ENCODE measurements at places on chromosomes 5 and 9.
A peak's percentile ranks its signal among the peaks of the same experiment; 100 is the strongest.

DNA sequence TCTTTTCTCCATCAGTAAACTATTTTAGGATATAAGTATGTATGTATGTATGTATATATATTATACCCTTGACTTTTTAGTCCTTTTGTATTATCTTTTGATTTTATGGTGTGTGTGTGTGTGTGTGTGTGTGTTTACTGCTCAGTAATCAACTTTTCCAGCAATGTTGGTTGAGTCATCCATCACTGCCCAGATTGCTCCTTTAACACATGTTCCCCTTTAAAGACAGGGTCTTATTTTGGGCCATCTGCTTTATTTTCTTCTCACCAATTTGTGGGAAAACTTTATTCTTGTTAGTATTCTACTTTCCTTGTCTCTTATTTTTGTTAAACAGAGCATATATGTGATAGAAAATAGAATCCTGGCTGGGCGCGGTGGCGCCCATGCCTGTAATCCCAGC lies 28.1 kb downstream of the ANKRD33B start:
- no peaks in the 10 kb centered on the region for H3K27me3 ChIP-seq
- no peak overlapping the region for H3K4me3 ChIP-seq
- no peaks in the 10 kb centered on the region for H3K36me3 ChIP-seq
- no peak for DNase-seq
- H3K27ac ChIP-seq = no peak overlapping the region

DNA sequence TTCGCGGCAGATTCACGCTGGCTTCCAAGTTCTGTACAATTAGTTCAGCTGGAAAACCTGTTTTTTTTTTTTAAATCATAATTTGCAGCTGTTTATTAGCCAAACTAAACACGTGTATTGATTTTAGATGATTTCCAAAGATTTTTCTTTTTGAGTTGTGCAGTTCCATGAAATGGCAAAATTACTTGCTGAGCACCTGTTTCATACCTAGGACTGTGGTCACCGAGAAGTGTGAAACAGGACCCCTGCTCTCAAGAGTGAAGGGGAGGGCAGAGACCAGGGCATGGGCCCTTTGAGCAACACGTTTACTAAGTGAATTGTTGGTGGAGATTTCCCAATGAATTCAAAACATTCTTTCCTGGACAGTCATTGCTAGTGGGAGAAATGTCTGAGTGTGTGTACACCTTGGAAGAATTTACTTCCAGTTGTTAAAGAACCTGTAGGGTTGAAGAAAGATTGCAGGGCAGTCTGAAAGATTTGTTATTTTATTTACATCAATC lies 688 bp downstream of the SNX24 start:
- peak overlapping the region; percentile 90 for H3K27ac ChIP-seq
- no peaks in the 10 kb centered on the region for H3K27me3 ChIP-seq
- no peak for DNase-seq
- no peaks in the 10 kb centered on the region for H3K36me3 ChIP-seq

DNA sequence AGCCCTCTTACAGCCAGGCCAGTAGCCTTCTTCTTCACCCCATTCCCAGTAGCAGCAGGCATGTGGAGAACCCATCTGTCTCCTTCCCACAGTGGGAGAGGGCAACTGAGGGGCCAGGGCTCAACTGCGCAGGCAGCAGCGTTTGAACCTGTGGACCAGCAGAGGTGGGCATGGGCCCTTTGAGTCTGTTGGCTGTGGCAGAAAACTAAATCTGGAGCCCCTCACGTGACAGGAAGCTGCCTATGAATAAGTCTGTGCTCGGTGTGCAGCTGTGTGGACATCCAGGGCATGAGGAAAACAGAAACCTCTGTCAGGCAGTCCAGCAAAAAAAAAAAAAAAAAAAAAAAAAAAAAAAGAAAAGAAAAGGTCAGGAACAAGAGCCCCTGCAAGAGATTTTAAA lies 189.2 kb upstream of the NR3C1 start:
- no peak for DNase-seq
- no peak overlapping the region for H3K27ac ChIP-seq
- no peaks in the 10 kb centered on the region for H3K27me3 ChIP-seq
- H3K4me1 ChIP-seq = peaks cover 4% of the 10 kb centered on the region
- H3K4me3 ChIP-seq = no peak overlapping the region

DNA sequence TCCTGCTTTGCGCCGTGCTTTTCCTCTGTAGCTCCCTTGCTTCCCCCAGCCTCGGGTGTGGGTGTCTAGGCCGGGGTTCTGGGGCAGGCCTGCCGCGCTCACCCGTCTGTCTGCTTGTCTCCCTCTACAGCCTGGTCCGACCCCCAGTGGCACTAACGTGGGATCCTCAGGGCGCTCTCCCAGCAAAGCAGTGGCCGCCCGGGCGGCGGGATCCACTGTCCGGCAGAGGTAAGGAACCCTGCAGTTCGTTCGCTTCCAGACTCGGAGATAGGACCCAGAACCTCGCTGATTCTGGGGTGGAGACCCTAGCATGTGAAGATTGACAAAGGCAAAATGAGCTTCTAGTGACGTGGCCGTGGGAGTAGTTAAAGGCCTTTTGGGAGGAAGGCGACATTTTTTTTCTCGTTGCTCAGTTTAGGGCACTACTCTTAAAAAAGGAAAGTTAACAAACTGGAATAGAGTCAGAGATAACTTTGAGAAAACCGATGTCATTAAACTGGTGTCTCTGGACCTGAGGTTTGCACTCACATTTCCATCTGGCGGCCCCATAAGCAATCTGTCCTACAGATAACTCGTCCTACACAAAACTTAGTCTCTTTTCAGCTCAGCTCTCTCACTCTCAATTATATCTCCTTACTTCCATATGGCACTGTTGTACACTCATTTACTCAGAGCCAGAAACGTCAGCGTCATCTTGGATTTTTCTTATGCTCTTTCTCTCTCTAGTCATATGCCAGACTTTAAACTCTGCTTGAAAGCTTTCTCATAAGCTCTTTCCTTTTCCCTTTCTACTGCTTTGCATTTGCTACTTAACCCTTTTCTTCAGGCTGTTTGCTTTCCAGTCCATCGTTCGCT lies 561 bp downstream of the SEC61B start:
- peak overlapping the region; percentile 98 for H3K4me3 ChIP-seq
- H3K36me3 ChIP-seq = no peaks in the 10 kb centered on the region
- peak overlapping the region; percentile 96 for H3K27ac ChIP-seq
- H3K27me3 ChIP-seq = no peaks in the 10 kb centered on the region
- peaks cover 29% of the 10 kb centered on the region for H3K4me1 ChIP-seq

- no peak for DNase-seq
- no peaks in the 10 kb centered on the region for H3K27me3 ChIP-seq
- no peaks in the 10 kb centered on the region for H3K36me3 ChIP-seq
- no peak overlapping the region for H3K27ac ChIP-seq
These were observed 46.5 kb upstream of the GFPT2 start for GRCh38 chr5:180399401-180400215.

GRCh38 chr9:22157276-22157675 lies 148.2 kb upstream of the CDKN2B start:
- no peak overlapping the region for H3K27ac ChIP-seq
- no peak overlapping the region for H3K4me3 ChIP-seq
- H3K4me1 ChIP-seq = peaks cover 18% of the 10 kb centered on the region
- DNase-seq = no peak
- no peaks in the 10 kb centered on the region for H3K27me3 ChIP-seq

DNA sequence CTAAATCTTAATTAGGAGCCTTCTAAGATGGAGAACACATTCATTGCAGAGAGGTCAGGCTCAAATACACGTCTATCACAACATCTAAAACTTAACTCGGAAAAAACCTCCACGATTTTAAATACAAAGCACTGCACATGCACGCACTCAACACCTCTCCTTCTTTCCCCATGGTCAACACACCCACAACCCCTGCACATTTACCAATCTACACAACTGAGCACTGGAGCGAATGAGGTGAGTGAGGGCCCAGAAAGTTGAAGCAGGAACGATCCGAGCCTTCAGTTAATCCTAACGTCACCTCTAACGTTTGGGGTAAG lies 278 bp upstream of the NIPSNAP3A start:
- H3K27me3 ChIP-seq = no peaks in the 10 kb centered on the region
- H3K27ac ChIP-seq = peak overlapping the region; percentile 94
- H3K4me1 ChIP-seq = peaks cover 24% of the 10 kb centered on the region

DNA sequence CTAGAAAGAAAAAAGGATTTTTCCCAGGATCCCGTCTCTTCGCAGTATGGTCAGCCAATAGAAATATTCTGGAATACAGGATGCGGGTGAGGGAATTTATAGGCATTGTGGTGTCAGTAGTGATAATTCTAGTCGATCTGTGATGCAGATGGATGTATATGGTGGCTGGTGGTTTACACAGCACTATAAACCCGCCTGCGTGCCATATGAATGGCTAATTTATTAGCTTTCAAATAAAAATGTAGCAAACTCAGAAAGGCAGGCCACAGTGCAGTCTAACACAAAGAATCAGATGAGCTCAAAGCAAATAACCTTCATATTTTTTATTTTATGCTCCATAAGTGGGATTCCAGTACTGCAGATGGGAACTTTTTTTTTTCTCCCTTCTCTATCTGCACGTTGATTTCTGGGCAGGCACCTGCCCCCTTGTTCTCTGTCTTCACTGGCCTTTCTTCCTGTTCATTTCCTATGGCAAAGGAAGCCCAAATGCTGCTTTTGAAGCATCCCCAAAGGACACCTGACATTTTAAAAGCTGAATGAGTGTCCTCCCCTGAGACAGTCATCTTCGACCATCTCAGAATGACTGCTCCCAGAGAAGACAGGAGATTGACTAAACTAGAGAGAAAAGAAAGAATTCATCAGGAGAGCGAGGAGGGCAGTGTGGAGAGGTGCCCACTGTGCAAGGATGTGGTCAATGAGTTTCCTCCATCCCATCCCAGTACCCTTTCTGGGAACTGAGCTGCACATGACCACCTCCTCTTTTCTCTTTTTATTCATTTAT lies 52.1 kb downstream of the SEMA6A start:
- no peak overlapping the region for H3K4me3 ChIP-seq
- H3K4me1 ChIP-seq = no peaks in the 10 kb centered on the region
- DNase-seq = no peak
- H3K36me3 ChIP-seq = no peaks in the 10 kb centered on the region

- H3K27ac ChIP-seq = no peak overlapping the region
- no peak overlapping the region for H3K4me3 ChIP-seq
- no peak for DNase-seq
- no peaks in the 10 kb centered on the region for H3K4me1 ChIP-seq
- peaks cover 7% of the 10 kb centered on the region for H3K27me3 ChIP-seq
These were observed 2.3 kb upstream of the OR13J1 start for GRCh38 chr9:35872505-35872904.

DNA sequence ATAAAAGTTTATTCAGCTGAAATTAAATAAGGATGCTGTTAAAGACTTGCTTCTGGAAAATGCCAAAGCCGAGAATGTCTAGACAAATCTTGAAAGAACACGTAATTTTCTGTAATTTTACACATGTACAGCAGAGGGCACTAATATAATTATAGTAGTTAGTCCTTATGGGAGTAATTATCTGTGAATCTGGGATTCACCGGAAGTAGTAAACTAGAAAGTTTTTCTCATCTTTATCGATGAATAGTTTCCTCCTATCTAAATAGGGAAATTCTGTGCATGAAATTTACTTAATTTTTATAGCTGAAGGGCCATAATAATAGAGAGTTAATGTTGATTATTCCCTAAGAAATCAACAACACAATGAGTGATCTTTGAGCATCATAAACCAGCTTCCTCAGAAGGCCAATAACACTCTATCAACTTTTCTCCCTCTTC lies 18.4 kb upstream of the CNTLN start:
- DNase-seq = no peak
- no peaks in the 10 kb centered on the region for H3K36me3 ChIP-seq
- no peaks in the 10 kb centered on the region for H3K27me3 ChIP-seq
- H3K4me3 ChIP-seq = no peak overlapping the region

DNA sequence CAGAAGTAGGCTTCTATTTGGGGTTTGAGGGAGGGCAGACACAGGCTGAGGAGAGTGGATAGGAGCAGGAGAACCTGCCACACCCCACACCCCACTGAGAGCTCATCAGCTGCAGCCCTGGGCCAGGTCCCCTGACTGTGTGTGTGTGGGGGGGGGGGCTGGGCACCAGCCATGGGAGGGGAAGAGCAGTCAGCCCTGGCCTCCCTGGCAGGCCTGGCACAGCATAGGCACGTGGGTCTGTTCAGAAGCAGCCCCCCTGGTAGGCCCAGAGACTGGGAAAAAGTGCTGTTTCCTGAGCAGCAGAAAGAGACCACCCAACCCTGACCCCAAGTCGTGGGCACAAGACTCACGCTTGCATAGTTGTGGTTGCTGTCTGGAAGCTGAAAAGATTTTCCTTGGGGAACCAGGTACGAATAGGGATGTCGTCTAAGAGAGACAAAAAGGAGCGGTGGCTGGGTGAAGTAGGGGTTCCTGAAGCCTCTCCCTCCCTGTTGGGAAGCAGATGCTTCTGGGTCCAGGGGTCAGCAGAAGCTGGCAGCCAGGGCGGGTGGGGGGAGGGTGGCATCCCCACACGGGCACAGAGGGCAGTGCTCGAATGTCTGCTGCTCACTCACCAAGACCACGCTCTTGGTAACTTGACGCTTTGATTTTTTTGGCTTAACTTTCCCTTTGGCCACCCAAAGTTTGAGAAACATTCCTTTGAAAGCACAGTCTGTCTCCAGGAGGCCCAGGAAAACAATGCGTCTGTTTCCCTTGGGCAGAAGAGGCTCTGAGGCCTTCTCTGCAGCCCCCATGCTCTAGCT lies 2.9 kb downstream of the NSMF start:
- H3K4me1 ChIP-seq = peaks cover 47% of the 10 kb centered on the region
- no peak overlapping the region for H3K4me3 ChIP-seq
- no peak overlapping the region for H3K27ac ChIP-seq
- H3K27me3 ChIP-seq = peaks cover 9% of the 10 kb centered on the region

DNA sequence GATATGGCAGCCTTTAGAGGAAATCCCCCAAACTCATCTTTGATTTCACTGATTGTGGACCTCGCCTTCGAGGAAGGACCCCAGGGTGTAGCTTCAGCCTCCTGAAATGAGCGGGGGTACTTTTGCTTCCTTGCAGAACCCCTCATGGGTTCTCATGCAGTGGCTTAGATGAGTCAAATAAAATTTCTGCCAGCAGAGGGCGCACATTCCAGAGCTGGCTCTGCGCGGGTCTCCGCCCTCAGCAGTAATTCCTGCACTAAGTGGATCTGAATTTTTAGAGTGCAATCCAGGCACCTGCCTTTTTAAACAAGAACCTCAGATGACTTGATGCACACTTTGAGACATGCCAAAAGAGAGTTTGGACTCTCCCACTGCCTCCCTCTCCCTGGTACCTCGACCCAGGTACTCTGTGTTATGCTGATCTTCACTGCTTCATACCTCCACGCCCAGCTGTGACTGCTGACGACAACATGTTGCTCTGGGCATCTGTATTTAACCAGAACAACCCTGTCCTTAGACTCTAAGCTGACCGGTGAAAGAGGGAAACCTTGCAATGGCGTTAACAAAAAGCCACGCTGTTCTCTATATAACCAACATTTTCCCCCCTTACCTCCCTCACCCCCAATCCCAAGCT lies 7.3 kb downstream of the EGFLAM start:
- no peaks in the 10 kb centered on the region for H3K36me3 ChIP-seq
- no peaks in the 10 kb centered on the region for H3K4me1 ChIP-seq
- H3K27me3 ChIP-seq = peaks cover 91% of the 10 kb centered on the region
- H3K4me3 ChIP-seq = no peak overlapping the region
- H3K27ac ChIP-seq = no peak overlapping the region
- no peak for DNase-seq

DNA sequence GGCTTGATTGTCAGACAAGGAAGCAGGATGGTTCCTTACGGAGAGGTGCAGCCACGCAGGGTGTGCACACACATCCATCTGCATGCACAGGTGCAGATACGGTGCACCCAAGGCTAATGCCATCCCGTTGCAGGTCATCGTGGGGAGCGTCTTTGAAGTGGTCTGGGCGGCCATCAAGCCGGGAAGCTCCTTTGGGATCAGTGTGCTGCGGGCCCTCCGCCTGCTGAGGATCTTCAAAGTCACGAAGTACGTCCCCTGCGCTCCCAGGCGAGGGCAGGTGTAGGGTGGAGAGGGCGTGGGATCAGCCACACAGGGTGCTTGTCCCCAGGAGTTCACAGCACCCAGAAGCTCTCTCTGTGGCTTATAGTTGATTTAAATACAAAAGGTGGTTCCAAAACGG lies 106.4 kb downstream of the CACNA1B start:
- no peaks in the 10 kb centered on the region for H3K4me1 ChIP-seq
- H3K27ac ChIP-seq = no peak overlapping the region
- no peak for DNase-seq
- no peaks in the 10 kb centered on the region for H3K36me3 ChIP-seq

All from left lung (tissue), 14 donors.